ENCODE measurements at places on chromosomes 5 and 9. TPM values are rescaled to one million over a fixed set of nuclear protein-coding genes. Genes with fewer than 3 reads are reported as not detected.

The FAM221B gene
- not detected for total RNA-seq

The SPATA31D4 gene
- total RNA-seq: not detected

The PTPN3 gene
- under 0.01 TPM for total RNA-seq

The EIF4E1B gene
- total RNA-seq: not detected

The SLCO6A1 gene
- under 0.01 TPM for total RNA-seq

The CCDC107 gene
- total RNA-seq: 18.1 TPM

The RXFP3 gene
- total RNA-seq: under 0.01 TPM

The TLE4 gene
- total RNA-seq: 48.3 TPM

The ARPC5L gene
- 14.2 TPM for total RNA-seq
